ENCODE measurements at places on chromosomes 3 and 15.

DNA sequence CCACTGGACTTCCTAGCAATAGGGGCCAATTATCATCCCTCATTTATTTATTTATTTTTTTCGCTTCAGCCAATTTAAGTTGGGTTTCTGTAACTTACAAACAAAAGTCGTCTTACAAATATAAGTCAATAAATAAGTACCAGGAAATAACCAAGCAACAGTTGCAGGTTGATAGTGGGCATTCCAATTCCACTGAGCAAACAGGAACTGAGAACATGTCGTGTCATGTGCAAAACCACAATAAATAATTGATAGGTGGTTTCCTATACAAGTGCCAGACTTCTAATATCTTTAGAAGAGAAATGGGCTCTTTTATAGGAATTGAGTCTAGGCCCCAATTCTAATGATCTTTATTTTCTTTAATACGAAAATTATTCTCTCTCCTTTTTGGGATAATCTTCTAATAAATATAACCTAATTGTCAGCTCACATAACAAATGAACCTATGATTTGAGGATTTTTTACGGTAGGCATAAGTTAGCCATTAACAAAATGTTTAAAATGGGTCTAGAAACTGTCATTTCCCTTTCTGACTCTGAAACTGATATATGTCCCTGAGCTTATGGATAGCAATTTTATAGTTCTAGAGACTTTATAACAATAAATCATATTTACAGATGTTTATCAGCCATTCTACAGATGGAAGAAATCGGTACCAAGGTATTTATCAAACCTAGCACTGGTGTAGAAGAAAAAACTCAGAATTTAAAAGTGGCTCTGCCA, 571.8 kb downstream of the FOXP1 start:
- DNase-seq: no peak

DNA sequence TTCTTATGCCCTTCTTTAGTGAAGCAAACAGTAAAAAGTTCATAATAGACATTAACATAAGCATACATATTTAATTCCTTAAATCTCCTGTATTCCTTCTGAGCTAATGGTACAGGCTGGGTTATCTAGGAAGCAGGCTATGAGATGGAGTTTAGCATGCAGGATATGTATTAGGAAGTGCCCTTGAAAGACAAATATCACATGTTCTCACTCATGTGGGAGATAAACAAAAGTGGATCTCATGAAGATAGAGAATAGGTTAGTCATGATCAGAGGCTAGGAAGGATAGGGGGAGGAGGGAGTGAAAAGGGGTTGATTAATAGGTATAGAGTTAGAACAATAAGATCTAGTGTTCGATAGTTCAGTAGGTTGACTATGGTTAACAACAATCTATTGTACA, 105.4 kb downstream of the CLASP2 start:
- DNase-seq: no peak

- peak; percentile 66 for DNase-seq
Measured at GRCh38 chr3:45593708-45594601, 596 bp upstream of the LIMD1 start.

- peak; percentile 72 for DNase-seq
Measured at GRCh38 chr3:50320853-50321335, 1.7 kb downstream of the HYAL2 start.

DNA sequence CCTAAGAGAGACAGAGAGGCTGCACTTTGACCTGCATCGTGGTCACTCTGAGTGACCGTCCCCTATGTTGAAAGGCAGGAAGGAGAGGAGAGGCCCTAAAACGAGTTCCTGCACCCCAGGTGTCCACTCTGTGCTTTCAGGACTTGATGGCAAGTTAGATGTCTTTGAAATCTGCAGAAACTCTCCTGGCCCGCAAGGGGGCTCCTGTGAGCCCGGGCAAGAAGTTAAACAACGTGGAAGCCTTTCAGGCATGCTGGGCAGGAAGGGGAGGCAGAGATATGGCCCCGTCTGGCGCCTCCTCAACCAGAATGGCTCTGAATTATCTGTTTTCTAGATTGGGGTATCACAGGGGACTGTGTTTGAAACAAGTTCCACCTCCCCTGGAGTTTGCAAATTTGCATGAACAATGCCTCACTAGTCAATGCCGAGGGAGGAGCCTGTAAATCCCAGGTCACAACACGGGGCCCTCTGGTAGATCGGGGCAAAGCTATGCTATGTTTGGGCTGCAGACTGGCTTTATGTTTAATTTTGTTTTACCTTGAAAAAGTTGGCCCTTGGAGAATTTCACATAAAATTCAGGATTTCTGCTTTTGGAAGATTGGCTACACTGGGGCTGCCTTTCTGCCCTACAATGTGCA, 9.8 kb downstream of the CTXND1 start:
- DNase-seq: no peak

DNA sequence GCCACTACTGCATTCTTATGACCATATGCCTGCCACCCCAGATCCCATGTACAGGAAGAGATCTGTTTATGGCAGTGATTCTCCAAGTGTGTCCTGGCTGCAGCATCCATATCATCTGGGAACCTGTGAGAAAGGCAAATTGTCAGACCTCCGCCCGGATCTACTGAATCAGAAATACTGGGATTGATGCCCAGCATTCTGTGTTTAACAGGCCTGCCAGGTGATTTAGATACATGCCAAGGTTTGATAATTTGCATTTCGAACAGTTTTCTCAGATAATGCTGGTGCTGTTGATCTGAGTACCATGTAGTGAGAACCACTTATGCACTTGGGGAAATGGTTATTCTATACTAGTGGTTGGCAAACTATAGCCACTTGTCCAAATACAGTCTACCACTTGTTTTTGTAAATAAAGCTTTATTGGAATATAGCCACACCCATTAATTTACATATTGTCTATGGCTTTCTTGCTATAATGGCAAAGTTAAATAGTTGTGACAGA, 165.4 kb downstream of the SSR3 start:
- DNase-seq: no peak

- DNase-seq: no peak
Measured at GRCh38 chr3:42229266-42229941, 36.6 kb downstream of the CCK start.

DNA sequence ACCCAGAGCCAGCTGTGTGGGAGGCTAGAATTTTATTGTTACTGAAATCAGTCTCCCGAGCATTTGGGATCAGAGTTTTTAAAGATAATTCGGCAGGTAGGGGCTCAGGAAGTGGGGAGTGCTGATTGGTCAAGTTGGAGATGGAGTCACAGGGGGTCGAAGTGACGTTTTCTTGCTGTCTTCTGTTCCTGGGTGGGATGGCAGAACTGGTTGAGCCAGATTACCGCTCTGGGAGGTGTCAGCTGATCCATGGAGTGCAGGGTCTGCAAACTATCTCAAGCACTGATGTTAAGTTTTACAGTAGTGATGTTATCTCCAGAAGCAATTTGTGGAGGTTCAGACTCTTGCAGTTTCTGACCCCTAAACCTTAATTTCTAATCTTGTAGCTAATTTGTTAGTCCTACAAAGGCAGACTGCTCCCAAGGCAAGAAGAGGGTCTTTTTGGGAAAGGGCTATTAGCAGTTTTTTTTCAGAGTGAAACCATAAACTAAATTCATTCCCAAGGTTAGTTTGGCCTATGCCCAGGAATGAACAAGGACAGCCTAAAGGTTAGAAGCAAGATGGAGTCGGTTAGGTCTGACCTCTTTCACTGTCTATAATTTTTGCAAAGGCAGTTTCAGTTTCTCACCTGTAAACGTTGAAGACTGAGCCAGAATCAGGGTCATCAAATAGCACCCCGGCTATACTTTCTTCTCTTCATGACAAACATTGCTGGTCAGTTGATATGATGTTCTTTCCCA, 28.2 kb downstream of the FLNB start:
- no peak for DNase-seq
